Activated naive CD8-positive, alpha-beta T cell treated with anti-CD3 and anti-CD28 coated beads, Interleukin-2, amount 50 U/mL, for 24 hours (primary cell): ENCODE measurements at places on chromosomes 11 and 22.

DNA sequence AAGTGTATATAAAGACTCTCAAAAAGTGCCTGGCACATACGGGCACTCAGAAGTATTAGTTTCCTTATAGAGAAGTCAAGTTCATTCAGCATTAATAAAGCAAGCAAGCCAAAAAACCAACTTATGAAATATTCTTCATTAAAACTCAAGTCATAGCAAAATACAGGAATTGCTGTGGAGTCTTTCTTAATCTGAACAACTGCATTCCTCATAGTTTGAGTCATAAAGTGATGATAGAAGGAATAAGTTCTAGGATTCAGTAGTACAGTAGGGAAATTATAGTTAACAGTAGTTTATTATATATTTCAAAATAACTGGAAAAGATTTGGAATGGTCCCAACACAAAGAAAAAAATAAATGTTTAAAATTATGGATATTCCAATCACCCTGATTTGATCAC lies 200.3 kb downstream of the C11orf91 start:
- H3K27me3 ChIP-seq = peaks cover 2% of the 10 kb centered on the region
- no peaks in the 10 kb centered on the region for H3K36me3 ChIP-seq
- H3K4me3 ChIP-seq = no peak overlapping the region
- H3K4me1 ChIP-seq = no peaks in the 10 kb centered on the region
- no peak for DNase-seq

- H3K36me3 ChIP-seq = no peaks in the 10 kb centered on the region
- H3K27ac ChIP-seq = no peak overlapping the region
- no peaks in the 10 kb centered on the region for H3K27me3 ChIP-seq
- no peak for DNase-seq
Observed at GRCh38 chr11:92204731-92205130, 19.9 kb upstream of the FAT3 start.

DNA sequence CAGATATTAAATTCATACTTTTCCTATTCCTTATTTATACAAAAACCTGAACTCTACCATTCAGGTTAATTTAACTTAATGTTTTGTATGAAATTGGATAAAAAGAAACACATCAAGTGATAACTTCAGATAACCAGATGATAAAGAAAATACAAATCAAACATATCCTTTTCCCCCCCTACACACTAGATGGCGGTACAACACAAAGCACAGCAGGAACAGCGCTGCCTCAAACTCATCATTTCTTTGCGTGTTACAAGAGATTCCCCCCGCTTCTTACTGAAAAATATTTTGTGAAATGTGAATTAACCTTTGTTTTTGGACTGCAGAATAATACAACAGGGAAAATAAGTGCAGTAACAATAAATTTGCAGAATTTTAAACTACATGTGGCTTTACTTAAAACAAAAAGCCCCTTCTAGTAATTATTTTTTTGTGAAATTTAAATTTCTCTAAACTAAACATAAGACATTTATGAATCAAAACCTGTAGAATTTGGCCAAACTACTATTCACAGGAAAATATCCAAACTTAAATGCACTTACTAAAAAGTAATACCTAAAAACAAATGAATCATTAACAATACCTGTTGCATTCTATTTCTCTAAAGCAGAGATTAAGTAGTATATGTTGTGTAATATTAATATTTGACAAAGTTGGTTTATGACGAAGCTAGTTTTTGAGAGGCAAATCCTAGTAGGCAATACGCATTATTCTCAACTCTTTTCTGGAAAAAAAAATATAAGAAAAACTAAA lies 74.4 kb downstream of the ARHGAP32 start:
- peak; percentile 35 for DNase-seq
- peaks cover 2% of the 10 kb centered on the region for H3K4me1 ChIP-seq
- no peak overlapping the region for H3K27ac ChIP-seq
- H3K27me3 ChIP-seq = no peaks in the 10 kb centered on the region
- no peak overlapping the region for H3K4me3 ChIP-seq

GRCh38 chr22:39197578-39197977 lies 45.1 kb upstream of the CBX7 start:
- H3K36me3 ChIP-seq = no peaks in the 10 kb centered on the region
- H3K27me3 ChIP-seq = peaks cover 3% of the 10 kb centered on the region
- H3K4me3 ChIP-seq = no peak overlapping the region

DNA sequence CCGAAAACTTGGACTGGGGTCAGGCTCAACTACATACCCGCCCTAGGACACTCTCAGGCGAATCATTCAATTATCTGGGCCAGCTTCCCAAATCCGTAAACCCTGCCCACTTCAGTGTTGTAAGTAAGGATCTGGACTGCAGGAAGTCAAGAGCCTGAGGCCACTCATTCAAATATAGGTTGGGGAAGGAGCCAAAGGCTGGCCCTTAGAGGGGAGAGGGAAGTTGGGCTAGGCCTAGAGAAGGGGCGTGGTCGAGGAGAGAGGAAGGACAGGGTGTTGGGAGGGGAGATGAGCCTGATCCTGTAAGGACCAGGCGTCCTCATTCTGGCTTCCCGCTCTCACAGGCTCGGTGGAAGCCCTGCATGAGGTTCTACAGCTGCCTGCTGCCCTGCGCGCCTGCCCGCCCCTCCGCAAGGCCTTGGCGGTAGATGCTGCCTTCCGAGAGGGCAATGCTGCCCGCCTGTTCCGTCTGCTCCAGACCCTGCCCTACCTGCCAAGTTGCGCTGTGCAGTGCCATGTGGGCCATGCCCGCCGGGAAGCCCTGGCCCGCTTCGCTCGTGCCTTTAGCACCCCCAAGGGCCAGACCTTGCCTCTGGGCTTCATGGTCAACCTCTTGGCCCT lies 3.0 kb downstream of the SAC3D1 start:
- H3K4me3 ChIP-seq = no peak overlapping the region
- peaks cover 37% of the 10 kb centered on the region for H3K4me1 ChIP-seq
- peaks cover 2% of the 10 kb centered on the region for H3K27me3 ChIP-seq
- peaks cover 5% of the 10 kb centered on the region for H3K36me3 ChIP-seq
- DNase-seq = no peak

DNA sequence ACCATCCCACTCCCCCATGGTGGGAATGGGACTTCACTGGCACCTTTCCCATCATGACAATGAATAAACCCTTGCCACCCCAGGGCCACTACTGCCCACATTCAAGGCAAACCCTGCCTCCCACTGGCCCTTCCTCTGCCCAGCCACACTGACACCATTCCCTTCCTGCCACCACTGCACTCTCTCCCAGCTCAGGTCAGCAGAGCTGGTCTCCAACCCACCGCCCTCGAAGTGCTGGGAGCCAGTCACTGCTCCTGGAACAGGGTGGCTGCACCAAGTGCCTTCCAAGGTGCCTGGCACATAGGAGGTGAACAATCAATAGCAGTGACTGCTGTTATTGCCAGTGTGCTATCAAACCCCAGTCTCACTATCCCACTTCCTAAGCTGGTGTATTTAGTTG lies 27.1 kb downstream of the PRDM10 start:
- H3K4me3 ChIP-seq = no peak overlapping the region
- H3K36me3 ChIP-seq = peaks cover 4% of the 10 kb centered on the region

DNA sequence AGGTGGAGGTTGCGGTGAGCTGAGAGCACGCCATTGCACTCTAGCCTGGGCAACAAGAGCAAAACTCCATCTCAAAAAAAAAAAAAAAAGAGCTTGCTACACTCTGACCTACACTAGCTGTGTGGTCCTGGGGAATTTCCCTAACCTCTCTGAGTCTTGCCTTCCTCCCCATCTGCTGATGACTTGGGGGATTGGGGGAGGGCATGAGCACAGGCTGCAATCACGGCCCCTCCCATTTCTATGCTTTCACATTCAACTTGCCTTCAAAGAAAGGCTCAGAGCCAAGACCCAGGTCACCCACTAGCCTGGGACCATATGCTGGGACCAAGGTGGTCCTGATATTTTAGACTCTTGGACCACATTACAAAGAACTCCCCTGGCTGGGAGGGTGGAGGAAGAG lies 39.8 kb upstream of the TEF start:
- peaks cover 17% of the 10 kb centered on the region for H3K36me3 ChIP-seq
- H3K27ac ChIP-seq = no peak overlapping the region
- no peak overlapping the region for H3K4me3 ChIP-seq
- H3K4me1 ChIP-seq = peaks cover 5% of the 10 kb centered on the region

- H3K4me3 ChIP-seq = no peak overlapping the region
- no peaks in the 10 kb centered on the region for H3K4me1 ChIP-seq
- no peak for DNase-seq
Observed at GRCh38 chr11:126963603-126964363, 36.8 kb downstream of the KIRREL3 start.
